Spinal cord (tissue), 10 donors: ENCODE measurements at places on chromosomes 3 and 15. TPM values are rescaled to one million over a fixed set of nuclear protein-coding genes. Genes with fewer than 3 reads are reported as not detected.

DNA sequence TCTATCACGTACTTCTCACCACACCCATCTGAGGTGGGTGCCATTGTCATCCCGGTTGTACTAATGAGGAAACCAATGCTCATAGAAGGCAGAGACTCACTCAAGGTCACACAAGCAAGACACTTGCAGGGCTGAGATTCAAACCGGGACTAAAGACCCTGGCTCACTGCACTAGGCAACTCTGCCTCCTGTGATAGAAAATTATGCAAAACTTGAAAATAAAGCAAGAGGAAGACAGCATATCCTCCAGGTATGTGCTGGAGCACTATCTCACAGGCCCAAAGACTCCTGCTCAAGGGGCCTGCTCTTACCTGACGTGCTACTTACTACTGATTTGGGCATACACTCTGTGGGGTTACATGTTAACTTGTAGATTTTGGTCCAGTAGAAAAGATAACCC is 25.6 kb downstream of the ANXA2 start:
- no peak for DNase-seq

The KCNMB2 gene
- 22.9 TPM for total RNA-seq

DNA sequence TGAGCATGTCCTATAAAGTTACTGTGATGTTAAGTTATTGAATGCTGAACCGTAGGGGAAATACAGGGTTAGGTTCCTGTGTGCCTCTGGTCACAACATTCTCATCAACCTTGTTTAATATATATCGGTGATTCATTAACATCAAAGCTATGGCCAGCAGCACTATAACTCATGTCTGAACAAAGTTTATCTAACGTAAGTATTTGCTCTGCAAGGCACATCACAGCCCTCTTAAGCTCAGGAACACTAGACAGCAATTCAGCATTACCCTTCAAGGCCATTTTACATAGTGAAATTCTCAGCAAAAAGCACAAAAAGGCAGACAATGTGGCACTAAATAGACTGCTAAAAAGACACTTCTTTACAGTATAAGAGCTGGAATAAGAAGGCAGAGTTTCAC is 48.2 kb upstream of the FNDC3B start:
- DNase-seq, result no peak

GRCh38 chr3:126939338-126939718 is 43.6 kb upstream of the PLXNA1 start:
- no peak for DNase-seq

The CPNE9 gene
- total RNA-seq, result 3.3 TPM

GRCh38 chr3:138912237-138912636 is 34.7 kb downstream of the FOXL2 start:
- DNase-seq, result peak; percentile 23

- DNase-seq, result no peak
These were observed 640 bp downstream of the POPDC2 start for GRCh38 chr3:119659606-119660291.

GRCh38 chr3:150105025-150105424 is 134.3 kb upstream of the PFN2 start:
- DNase-seq, result no peak

The TBC1D2B gene
- 29.2 TPM for total RNA-seq

DNA sequence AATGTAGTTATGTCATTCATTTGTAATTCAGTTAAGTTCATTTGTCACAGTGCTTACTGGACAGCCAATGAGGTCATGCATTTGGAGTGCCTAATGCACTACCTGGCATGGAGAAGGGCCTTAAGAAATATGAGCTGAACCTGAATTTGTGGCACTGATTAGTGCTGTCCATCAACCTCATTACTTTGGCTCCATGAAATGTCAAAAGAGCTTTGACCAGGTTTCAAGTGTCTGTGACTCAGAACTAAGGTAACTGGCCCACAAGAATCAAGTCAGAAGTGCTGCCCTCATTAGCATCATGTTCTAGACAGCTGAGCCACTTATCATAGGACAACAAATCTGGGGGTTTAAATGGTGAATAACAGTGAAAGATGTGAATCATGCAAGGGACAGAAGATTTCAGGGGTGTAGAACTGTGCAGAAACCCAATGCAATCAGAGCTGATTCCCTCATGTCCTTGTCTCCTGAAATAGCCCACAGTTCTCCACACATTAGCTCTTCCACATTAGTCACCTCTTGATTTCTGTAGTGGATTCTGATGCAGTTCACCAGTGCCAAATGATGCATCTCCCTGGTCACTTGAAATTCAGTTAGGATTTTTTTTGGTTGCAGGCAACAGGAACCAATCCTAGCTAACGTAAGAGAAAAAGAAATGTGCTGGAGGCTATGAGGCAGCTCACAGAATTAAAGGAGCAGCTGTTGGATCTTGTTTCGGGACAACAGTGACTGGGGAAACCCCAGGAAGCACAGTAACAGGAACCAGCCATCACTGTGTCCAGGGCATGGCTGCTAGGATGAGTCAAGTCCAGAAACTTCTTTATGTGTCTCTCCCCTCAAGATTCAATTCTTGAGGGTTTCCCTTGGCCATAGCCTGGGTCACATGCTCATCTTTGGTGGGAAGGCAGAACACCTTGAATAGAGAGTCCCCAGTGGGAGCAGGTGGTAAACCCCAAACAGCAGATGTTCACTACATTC is 38.7 kb downstream of the CHST2 start:
- no peak for DNase-seq

DNA sequence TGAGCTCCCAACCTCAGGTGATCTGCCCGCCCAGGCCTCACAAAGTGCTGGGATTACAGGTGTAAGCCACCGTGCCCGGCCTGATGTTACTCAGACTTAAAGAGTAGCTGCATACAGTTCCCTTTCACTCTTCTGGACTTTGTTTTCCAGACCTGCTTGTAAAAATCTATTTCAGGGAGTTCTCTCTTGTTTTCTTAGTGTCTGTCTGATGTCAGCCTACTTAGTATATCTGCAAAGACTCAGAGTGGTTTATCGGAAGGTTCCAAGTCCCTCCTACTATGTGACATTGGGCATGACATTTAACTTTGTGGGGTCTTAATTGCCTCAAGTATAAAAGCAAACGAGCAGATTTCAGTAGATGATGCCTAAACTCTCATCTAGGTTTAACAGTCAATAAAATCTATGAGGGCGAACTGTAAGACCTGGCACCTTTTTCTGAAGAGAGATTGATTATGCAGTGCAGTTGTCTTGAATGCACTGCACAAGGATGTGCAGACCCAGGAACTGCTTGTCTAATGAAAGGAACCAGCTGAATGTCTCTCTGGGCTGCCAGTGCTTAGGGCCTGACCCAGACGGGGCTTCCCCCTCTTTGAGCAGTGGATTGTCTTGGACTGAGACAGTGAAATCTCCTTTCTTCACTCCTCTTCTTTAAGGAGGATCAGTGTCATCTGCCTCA is 301.4 kb downstream of the PTPRG start:
- DNase-seq, result no peak

GRCh38 chr15:51377038-51377786 is 35.8 kb downstream of the GLDN start:
- no peak for DNase-seq

- DNase-seq, result no peak
These were observed 72.2 kb downstream of the PPCDC start for GRCh38 chr15:75095594-75095993.

GRCh38 chr3:50390508-50391224 is 31.3 kb upstream of the TMEM115 start:
- no peak for DNase-seq

DNA sequence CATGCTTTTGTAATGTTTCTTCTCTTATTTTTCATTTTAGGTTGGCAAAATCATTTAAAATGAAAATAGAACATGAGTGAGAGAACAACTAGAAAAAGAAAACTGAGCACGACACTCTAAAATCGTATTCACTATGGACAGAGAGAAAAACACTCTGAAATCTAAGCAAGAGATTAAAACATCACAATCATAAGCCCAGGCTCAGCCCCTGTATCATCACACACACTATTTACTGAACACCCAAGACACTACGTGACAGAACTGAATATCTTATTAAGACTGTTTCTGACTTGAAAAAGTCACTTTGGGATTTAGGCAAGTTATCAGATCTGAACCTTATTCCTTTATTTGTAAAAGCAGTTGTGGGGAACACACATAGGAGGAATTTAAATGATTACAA is 82.6 kb upstream of the PLXND1 start:
- peak; percentile 36 for DNase-seq

DNA sequence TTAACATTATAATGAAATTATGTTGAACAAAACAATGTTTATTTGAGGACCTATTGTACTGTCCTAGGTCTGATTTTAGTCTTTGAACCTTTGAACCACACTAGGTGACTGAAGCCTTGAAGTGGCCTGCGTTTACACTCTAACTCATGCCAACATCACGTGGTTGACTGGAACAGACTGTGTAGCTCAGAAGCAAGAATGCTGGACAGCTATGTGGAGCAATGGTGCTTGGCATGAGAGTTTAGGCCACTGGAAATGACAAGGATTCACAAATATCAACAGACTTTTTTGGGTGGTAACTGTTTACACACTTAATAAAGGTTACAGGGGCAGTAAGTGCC is 391.5 kb downstream of the RAP2B start:
- DNase-seq, result no peak

DNA sequence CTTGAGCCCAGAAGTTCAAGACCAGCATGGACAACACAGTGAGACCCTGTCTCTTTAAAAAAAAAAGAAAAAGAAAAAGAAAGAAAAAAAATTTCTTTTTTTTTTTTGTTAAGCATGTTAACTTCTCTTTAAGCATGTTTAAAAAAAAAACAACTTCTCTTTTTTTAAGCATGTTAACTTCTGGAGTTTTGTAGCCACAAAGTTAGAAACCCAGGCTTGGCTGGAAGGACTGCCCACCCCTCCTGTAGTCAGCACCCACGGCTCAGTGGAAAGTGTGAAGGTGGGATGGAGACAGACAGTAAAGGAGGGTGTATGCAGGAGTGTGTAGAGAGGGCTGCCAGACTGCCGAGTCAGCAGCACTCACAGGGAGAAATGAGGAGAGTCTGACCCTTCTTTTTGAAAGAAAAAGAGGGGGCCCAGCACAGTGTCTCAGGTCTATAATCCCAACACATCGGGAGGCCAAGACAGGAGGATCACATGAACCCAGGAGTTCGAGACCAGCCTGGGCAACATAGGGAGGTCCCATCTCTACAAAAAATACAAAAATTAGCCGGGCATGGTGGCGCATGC is 33.2 kb downstream of the GOLGA8S start:
- no peak for DNase-seq

The SLC15A2 gene
- 42.3 TPM for total RNA-seq

GRCh38 chr3:184725176-184725719 is 13.4 kb upstream of the MAGEF1 start:
- no peak for DNase-seq

- DNase-seq, result no peak
These were observed 75.8 kb downstream of the CTNNB1 start for GRCh38 chr3:41274944-41275668.

GRCh38 chr3:157794771-157795170 is 291.6 kb upstream of the VEPH1 start:
- no peak for DNase-seq

- no peak for DNase-seq
These were observed 459.1 kb upstream of the MDFIC2 start for GRCh38 chr3:70771426-70772147.

The SMAD6 gene
- total RNA-seq, result 8.6 TPM

DNA sequence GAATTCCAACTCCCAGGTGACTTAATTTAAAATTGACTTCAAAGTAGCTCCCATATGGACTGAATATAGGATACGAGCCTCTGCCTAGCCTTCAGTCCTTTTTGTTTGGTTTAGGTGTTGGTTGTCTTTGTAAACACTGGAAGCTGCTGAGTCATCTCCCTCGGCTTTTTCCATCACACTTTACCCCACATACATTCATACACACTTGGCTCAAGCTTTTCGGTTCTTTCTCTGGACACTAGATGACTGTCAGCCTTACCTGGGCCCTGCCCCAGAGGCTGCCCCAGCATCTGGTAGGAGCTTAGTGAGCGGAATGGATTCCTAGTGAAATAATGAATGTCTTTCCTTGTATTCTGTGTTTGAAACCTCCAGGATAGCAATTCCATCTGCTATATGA is 201.5 kb upstream of the IL12A start:
- no peak for DNase-seq

DNA sequence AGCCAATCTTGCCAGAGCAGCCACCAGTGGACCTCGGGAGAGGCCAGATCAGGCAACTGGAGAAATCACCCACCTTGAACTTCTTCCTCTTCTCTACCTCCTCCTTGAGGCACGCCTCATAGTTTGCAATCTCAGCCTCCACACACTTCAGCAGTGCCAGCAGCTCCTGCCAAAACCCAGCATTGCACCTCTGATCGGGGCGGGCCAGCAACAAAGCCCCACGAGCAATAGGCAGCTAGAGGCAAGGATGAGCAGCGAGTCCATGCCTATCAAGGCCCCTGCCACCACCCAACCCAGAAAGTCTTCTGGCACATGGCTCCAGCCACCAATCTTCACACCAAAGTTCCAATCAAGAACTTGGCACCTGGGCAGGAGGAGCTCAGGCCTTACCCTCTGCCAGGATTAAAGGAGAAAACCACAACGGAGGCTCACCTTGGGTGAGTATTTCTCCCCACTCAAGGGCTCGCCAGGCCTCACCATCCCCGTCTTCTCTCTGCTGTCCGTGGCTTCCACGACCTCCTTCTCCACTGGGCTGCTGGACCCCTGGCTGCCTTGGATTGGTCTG is 42.1 kb downstream of the SEMA3G start:
- no peak for DNase-seq

DNA sequence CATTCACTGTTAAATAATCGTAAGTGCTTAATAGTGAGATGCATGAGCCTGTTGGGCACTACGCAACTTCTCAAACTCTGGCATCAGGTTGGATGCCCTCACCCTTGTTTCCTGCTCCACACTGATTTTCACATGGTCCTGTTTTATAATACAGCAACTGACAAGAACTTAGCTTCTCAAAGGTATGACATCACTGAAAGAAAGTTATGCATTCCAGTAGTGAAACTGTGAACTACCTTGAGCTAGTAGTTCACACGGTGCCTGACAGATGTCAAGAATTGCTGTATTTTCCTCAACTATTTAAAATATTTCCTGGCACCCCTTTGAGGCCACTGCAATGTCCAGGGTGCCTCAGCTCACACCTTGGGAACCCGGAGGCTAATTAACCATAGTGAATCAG is 327.5 kb downstream of the RORA start:
- no peak for DNase-seq

The CA12 gene
- total RNA-seq, result 7.5 TPM

The GPR149 gene
- total RNA-seq, result 12.7 TPM

DNA sequence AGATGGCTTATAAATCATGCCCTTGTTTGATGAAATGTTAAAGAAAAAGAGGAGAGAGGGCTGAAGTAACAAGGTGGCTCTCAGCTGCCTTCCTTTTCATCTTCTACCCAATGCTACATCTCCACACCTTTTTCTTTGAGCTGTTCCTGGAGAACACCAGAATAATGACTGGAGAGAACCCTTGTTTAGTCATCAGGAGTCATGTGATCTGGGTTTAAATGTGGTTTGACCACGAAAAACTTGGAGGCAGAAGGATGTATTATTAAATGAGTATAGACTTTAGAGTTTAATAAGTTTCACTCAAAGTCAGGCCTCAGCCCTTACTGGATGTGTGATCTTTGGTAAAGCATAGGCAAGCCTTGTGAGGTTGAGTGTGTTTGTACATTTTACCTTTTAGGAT is 230.3 kb upstream of the TBL1XR1 start:
- DNase-seq, result no peak
